Stimulated activated CD4-positive, alpha-beta T cell treated with anti-CD3 and anti-CD28 coated beads, TNF-alpha, amount 100 ng/mL, for 48 hours (primary cell): ENCODE measurements at places on chromosomes 3 and 15.

- DNase-seq = no peak
Observed at GRCh38 chr3:122067588-122068240, 12.6 kb downstream of the CD86 start.

GRCh38 chr15:59242649-59243048, 36.0 kb downstream of the LDHAL6B start:
- DNase-seq = no peak

GRCh38 chr3:17741621-17742101, 770 bp downstream of the TBC1D5 start:
- no peak for DNase-seq

DNA sequence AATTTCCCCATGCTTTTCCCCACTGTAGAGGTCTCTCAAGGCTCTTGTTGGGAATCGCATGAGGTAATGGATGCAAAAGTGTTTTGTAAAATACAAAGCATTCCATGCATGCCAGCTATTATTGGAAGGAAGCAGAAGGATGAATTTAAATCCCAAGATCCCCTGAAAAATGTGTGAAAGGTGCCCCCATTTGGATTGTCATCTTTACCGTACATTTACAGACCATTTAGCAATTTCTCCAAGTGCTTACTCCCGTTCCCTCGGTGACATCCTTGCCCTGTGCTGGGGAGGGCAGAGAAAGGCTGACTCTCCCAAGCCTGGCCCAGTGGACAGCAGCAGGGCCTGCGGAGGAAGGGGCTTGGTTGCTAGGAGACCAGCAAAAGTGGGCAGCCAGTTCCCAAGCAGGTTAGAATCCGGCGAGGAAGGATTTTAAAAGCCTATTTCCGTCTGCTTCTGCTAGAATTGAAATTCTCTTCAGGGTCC, 31.1 kb upstream of the NEO1 start:
- no peak for DNase-seq

- no peak for DNase-seq
Observed at GRCh38 chr3:177287231-177287630, 89.9 kb upstream of the TBL1XR1 start.

GRCh38 chr3:172356427-172356826, 91.8 kb downstream of the GHSR start:
- DNase-seq = no peak

DNA sequence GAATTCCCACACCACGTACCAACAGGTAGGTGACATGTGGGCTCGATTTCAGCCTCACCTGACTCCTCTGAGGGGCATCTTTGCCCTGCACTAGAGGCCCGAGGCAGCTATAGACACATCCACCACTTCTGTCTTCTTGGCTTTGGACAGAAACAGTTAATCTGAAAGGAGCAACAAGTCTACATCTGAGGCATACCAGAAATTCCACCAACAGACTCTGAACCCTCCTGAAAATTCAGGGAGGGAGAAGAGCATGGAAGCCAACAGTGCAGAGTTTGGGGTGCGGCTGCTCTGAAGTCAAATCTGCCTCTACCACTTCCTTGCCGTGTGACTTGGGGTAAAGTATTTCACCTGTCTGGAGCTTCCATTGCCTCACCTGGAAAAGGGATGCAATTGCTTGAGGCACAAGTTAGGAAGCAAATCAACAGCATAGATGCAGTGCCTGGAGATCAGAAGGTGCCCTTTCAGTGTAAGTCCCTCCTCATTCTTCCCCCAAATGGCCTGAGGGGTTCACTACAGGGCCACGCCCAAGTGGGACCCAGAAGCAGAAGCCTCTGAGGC, 119.8 kb downstream of the SHQ1 start:
- no peak for DNase-seq

DNA sequence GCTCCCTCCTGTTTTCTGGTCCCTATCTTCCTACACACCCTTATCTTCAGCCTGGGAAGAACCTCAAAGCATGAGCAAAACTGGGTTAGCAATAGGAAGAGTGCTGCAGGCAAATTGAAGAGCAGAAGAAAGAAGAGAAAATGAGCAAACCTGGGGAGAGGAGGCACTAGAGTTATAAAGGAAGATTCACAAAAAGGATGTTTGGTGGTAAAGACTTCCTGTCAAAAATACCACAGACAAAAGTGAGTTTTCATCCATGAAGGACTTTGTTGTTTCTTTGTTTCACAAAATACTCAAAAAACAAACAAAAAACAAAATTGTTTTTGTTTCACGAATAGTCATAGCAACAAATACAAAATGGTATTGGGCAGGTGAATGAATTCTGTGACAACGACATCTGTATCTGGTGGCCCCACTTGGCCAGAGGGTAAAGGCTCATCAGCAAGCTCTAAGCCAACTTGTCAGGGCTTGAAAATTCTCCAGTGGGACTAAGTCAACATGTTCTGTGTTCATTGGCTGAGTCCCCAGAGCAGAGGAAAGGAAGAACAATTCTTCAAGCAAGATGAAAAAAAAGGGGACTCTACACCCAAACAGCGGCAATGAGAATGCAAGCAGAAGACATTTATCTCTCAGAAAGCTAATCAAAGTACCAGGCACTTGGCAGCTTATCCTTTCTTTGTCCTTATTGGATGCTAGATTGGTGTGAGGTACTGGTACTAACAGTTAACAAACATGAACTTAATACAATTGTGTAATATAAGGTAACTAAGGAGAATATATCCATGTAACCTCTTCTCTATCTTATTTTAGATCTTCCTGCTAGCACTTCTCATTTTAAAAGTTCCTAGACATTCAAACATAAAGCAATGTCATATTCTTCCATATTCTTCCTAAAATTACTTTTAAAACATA, 9.7 kb downstream of the ATP8B4 start:
- DNase-seq = no peak

DNA sequence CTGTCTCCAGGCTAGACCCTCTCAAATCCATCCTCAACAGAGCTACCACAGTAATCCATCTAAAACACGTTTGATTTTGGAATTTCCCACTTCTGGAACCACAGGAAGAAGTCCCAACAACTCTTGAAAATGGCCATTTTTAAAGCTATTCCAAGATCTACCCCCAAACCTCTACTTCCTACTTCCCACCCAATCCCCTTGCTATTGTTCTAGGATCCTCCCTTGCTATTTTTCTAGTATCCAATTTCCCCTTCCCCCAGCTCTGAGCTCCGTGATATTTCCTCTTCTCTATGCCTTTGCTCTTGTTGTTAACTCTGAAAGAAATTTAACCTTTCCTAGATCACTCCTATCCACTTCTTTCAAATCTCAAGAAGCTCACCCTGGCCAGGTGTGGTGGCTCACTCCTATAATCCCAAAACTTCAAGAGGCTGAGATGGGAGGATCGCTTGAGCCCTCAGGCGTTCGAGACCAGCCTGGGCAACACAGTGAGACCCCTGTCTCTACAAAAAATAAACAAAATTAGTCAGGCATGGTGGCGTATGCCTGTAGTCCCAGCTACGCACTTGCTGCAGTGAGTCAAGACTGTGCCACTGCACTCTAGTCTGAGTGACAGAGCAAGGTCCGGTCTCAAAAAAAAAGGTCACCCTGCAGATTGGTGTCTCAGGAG, 13.0 kb downstream of the UACA start:
- no peak for DNase-seq

DNA sequence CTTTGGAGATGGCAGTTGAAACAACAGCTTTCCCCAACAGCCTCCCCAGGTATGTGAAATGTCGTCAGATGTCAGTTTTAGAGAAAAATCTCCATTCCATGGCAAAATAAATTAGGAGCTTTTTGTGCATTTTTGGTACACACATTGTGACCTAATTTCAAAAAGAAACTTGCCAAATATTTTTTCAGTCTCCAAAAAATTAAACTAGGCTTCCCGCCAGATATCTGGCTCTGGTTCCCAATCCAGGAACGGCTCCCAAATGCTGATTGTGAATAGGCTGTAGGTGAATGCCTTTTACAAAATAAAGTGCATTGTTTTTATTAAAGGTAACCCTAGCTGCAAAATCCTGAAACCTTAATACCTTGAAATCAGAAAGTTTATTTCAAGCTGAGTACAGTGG, 10.9 kb downstream of the KCNAB1 start:
- DNase-seq = no peak

- no peak for DNase-seq
Observed at GRCh38 chr3:85567071-85567676, 608.4 kb downstream of the CADM2 start.

GRCh38 chr15:81098861-81099651, 35.0 kb upstream of the CFAP161 start:
- no peak for DNase-seq

GRCh38 chr15:68375191-68375631, 56.8 kb downstream of the ITGA11 start:
- no peak for DNase-seq

DNA sequence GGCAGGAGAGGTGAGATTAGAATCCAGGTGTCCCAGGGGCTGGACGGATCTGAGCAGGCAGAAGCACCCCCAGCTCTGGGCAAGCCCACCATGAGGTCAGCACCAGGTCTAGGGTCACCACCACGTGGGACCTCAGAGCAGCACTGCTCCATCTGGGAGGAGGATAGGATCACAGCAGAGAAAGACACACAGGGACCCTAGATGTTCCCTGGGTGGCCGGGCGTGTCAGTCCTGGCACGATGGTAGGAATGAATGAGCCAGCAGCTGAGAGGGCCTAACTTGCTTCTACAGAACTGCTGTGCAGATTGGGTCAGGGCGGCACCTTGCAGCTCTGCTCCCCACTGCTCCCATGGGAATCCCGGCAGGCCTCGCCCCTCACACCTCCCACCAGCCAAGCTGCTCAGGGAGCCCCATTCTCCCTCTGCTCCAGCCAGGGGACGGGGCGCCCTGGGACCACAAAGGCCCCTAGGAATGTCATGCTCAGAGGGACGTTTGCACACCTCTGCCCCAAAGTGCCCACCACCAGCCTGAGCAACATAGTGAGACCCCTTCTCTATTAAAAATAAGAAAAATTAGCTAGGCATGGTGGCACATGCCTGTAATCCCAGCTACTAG, 66.3 kb downstream of the ZNF445 start:
- no peak for DNase-seq

DNA sequence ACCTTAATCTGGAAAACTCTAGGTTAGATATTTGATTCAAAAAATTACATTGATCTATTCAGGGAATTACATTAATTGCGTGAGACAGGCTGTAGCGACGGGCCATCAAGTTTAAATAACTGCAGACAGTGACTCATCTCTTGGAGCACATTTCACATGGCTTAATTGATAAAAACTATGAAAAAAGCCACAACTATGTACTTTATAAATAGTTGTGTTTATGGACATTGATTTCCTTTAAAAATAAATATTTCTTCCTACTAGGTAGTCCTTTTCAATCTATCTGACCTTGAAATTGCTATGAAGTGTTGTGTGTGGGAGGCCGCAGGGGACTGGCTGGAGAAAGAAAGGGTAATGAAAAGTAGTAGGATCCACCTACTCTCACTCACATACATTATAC, 157.8 kb downstream of the IL1RAP start:
- DNase-seq = no peak

DNA sequence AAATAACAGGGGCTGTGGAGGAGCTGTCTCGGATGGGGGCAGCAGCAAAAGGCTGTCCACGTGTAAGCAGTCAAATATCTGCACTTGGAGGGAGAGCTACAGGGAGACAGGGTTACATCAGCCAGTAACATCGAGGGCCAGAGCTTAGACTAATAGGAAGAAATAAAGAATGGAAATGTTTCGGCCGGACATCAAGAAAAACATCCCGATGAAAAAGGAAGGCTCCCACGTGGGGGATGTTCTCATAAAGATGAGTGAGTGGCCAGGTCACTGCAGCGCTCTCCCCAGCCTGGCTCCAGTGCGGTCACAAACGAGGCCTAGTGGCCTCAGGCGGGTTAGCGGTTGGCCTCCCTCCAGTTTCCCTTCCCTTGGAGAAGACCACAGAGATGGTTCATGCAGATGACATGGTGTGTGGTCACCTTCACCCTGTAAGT, 56.1 kb upstream of the WNT5A start:
- DNase-seq = no peak

GRCh38 chr3:195238586-195239118, 32.3 kb downstream of the XXYLT1 start:
- DNase-seq = no peak

- DNase-seq = no peak
Observed at GRCh38 chr3:186109897-186110803, 1.3 kb upstream of the ETV5 start.

DNA sequence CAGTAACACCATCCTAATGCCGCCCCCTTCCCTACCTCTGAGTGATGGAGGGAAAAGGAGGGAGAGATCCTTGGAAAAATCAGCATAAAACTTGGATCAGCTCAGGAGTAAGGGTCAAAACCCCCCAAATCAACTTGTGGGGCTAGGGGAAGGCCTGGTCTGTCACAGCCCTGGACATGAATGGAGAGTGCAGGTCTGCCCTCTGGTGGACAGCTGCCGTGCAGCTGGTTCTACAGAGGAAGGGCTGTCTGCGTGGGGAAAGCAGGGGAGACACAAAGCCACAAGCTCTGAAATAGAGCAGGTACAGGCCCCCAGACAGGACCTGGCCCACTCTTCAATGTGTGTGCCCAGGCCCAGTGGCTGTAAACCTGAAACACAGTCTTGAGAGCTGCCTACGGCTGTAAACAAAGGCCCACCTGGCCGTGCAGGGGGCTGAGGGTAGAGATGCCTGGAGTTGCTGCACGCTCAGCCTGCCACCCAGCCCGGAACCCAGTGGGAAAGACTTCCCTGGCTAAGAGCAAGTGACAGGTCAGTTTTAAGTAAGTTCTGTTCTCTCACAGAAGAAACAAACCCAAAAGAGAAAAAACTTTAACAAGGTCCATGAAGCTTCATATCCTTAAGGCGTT, 16.4 kb downstream of the CLK3 start:
- DNase-seq = no peak

DNA sequence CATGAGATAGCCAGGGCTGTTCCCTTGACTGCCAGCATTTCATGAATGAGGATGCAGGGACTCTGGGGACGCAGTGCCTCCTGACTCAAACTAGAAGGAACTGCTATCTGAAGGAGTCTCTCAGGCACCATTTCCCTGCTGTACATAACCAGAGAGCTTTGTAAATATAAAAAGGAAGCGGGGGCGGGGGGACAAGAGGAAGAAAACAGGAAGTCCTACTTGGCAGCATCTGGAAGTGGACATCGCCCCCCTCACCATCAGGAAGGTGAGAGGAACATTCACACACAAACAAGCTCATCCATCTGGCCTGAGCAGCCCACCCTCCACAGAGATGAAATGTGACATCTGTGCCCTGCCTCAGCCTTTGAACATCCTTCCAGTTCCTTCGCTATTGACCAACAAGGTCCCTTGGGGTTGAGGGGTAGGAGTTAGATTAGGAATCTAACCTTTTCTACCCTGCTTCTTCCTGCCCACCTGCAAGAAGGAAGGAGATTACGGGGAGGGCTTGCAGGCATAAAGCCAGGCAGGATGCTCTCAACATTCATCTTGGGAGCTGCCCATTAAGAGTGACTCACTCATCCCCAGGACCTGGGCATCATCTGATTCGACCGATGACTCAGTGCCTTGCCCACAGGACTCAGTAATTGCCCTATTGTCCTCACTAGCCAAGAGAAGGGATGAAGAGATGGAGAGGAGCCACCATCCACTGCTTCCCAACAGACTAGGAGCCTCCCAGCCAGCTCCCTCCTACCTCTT, 31.9 kb downstream of the SH3BP5 start:
- no peak for DNase-seq

DNA sequence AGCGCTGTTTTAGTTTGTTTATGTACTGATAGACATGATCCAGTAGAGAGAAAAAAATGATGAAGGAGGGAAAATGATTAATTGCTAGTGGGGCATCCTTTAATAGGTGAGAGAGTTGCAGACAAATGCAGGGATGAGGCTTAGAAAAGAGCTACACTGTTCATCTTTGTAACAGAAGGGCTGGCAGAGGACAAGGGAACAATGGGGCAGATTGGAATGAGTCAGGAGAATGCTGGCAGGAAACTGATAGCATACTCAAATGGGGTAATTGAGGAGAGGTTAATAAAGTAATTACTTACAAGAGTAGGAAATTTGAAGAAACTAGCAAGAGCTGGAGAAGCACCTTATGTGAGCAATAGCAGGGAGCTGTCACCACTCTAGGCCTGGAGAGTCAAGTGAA, 170.9 kb downstream of the OXSM start:
- DNase-seq = no peak
